Stimulated activated CD8-positive, alpha-beta memory T cell treated with anti-CD3 and anti-CD28 coated beads, Interleukin-4, amount 100 ng/mL, for 4 hours (primary cell): ENCODE measurements at places on chromosomes 2 and 18.

- DNase-seq = no peak
Observed at GRCh38 chr2:149594411-149594810, 6.8 kb upstream of the MMADHC start.

GRCh38 chr2:26173776-26174482, 1.0 kb downstream of the GAREM2 start:
- no peak for DNase-seq

GRCh38 chr2:46643493-46643892, 164.1 kb downstream of the TMEM247 start:
- no peak for DNase-seq

DNA sequence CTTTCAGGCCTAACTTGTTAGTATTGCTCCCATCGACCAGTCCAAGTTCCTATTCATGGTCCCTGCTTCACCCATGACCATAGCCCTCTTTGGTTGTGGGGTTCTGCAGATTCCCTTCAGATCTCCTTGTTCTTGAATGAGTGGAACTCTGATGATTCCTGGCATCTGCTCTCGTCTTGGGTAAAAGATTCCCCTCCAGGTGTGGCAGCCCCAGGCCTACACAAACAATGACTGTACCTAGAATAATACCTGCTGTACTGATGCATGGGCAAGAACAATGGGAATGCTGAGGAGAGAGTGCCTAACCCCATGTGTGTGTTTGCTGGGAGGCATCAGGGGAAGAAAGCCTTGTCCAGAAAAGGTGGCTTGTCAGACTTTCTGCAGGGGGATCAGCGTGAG, 39.2 kb upstream of the MRPL19 start:
- no peak for DNase-seq

DNA sequence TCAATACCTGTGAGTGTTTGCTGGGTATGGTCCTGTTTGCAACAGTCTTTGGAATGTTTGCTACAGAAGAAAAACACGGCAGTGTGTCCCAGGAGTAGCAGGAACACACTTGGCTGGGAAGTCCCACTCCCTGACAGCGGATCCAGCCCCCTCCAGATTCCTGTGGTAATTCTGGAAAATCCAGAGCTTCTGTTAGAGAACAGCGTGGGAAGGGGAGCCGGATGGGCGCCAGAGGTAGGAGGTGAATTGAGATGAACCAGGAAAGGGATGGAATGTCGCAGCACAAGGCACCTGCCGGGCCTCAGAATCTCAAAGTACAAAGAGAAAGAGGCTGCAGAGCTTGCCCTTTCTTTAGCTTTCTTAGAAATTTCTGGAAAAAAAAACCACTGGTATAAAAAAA, 221.9 kb downstream of the MYT1L start:
- DNase-seq = no peak

- DNase-seq = no peak
Observed at GRCh38 chr2:55999231-55999630, 75.6 kb upstream of the EFEMP1 start.

- no peak for DNase-seq
Observed at GRCh38 chr2:74186038-74186437, 7.4 kb upstream of the MOB1A start.

DNA sequence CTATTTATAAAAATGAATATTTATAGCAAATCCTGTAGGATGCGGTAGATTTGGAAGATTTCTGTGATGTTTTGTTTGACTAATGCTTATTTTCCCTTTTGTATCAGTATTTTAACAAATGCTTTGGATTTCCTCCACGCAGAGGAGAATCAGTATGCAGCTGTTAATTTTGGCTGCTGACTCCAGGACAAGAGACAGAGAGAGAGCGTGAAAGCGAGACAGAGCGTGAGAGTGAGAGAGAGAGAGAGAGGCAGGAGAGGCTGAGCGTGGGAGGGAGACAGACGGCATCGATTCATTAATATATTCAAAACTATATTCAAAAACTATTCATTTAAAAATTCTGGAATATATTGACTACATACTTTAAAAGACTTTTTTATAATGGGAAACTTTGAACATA, 62.5 kb downstream of the RRM2 start:
- DNase-seq = no peak

- no peak for DNase-seq
Observed at GRCh38 chr2:36270758-36271157, 84.8 kb upstream of the CRIM1 start.

- no peak for DNase-seq
Observed at GRCh38 chr2:31748041-31748440, 167.3 kb upstream of the SRD5A2 start.

DNA sequence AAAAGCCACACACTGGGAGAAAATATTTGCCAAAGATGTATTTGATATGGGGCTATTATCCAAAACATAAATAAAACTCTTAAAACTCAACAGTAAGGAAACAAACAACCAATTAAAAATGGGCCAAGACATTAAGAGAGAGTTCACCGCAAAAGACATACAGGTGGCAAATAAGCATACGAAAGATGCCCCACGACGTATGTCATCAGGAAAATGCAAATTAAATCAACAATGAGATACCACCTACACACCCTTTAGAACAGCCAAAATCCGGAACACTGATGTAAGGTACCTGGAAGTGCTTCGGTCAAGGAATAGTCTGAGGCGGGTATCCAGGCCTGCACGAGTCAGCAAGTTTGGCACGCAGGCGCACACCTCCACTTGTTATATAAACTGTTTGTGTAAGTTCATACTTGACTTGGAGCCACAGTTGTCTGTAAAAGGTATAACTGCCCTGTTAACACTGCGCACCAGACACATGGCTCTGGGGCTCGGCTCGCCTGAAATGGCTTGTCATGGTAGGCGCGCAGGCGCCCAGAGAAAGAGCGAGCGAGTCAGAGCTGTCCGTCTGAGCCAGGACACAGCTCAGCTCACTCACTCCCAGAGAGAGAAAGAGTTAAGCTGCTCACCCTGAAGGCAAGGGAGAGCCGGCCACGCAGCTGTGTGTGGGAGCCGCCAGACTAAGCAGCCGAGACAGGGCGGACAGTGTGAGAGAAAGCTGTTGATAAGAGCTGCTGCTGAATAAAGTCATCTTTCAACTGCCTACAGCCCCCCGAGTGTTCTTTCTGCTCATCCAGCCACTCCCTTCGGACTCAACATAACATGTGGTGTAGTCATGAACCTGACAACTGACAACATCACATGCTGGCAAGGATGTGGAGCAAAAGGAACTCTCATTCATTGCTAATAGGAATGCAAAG, 87.3 kb downstream of the HNRNPLL start:
- DNase-seq = no peak

GRCh38 chr2:31238126-31238905, 4.4 kb downstream of the EHD3 start:
- DNase-seq = no peak

GRCh38 chr2:74093840-74094239, 53.9 kb downstream of the BOLA3 start:
- no peak for DNase-seq

DNA sequence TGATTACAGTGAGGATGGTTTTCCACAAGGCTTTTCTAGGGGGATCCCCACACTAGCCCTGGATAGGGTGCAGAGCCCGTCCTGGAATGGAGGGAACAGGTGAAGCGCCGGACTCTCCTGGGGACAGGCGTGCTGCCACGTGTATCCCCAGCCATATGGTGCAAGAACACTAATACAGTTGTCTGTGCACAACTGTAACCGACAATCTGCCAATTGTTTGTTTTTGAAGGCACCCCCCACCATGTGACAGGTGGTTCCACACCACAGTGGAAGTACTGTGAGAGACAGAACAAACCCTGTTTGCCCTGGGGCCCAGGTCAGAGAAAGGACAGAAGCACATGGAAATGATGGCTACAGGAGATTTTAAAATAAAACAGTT, 52.9 kb downstream of the MYCN start:
- DNase-seq = no peak

DNA sequence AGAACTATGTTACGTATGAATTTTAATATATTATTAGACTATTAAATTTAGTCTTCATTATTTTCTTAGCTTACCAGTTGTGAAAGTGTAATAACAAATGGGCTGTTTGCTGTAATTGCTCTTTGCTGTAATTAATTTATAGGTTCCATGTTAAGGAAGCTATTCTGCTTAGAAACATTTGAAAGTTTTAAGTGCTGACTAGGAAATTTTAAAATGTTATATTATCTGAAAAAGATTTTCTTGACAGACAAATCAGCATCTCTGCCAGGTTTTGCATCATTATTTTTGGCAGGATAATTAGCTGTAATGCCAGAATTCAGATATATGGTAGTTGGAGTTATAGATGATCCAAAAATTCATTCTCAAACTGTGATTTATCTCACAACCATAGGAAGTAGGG, 42.2 kb downstream of the OTX1 start:
- DNase-seq = no peak

- no peak for DNase-seq
Observed at GRCh38 chr2:7618031-7618430, 700.8 kb downstream of the RNF144A start.

DNA sequence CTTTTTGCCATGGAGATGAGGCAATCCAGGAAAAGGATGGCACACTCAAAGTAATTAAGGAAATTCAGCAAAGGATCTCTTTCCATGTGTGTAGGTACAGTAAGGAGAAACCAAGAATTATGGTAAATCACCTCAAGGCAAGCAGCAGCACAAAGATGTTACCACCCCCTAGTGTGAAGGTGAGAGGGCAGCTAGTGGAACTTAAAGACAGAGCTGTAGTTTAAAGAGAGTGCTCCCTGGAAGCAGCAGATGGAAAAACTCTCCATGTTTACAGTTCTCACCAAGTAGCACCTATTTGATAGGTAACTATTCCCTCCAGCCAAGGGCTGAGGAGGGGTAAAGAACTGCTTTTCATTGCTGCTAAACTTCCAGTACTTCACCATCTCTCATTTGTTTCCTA, 860.4 kb upstream of the CRIM1 start:
- DNase-seq = no peak

DNA sequence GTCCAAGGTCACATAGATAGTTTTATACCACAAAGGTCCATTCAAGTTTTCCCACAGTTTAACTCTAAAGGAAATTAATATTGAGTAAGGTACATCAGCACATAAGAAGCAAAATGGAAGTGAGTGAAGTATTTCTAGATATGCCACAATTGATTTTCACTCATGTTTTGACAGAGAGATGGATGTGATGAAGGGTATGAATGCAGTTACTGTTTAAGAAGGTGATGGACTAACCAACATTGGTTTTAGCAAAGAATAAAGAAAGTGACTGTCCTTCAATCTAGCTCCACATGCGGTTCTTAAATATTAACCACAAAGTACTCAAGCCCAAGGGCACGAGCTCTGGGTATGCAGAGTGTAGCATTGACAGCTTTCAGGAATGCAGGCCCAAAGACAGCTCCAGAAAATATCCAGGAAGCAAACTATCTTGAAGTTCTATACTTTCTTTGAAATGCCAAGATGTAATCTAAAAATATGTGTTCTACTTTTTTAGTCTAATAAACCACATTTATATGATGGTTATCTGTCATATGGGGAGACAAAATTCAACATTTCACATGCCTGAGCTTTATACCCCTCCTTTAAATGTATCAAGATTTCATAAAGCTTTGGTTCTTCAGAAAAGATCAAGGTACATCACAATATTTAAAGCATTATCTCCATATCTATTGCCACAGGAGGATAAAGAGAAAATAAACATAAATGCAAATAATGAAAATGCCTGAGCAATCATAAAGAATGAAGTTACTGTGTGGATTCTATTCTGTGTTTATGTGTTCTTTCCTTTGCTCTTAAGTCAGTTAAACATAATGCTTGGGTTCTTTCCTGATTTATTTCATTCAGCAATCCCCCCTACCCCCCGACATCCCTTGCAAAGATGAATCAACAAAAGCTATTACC, 6.7 kb upstream of the SCN1A start:
- DNase-seq = no peak
